DND-41 (cell line): ENCODE measurements at places on chromosomes 5 and 9.

GRCh38 chr9:136629879-136630661, 32.6 kb upstream of the EGFL7 start:
- DNase-seq, result peak; percentile 87

DNA sequence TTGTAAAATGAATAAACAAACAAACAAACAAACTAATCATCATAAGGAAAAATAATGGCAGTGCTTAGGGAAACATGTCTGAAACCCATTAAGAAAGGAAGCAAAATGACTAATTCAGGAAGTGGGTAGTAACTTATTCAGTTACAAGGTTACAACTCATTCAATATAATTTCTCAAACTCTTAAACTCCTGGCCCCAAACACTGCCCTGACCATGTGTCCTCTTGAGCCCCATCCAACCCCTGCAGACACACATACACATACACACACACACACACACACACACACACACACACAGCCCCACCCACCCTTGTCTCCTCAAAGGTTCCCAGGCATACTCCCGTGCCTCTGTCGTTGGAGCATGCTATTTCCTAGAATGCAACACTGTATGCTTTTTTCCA, 193.9 kb downstream of the SEC61B start:
- no peak for DNase-seq

- DNase-seq, result no peak
These were observed 33.7 kb upstream of the ZNF366 start for GRCh38 chr5:72540759-72541438.

DNA sequence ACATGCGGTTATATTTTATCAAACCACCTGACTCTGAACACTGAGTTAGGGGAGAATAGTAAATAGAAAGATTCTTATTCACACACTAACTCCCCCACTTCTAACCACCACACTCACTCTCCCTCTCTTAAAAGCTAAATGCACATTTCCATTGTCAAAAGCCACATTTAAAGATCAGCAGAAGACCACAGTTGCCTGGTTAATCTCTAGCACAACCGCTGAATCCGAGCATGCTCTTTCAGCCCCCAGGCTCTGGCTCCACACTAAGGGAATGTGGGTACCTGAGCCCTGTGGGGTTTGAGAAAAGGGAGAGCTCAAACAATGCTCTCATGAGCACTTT, 35.7 kb downstream of the PFDN1 start:
- no peak for DNase-seq

DNA sequence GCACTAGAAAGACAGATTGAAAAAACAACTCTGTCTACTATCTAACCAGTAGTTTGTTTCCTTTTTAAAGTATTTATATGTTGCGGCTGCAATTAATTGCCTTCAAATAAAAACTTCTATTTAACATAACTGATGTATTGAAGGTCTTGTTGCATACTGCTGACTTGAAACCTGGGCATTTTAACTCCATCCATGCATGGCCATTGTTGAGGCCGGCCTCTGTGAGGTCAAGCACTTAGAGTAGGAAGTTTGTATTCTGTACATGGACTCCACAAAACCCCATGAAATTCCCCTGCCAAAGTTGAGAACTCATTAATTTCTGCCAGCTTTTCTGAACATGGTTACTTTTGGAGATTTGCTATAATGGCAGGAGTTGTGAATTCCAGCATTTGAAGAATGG, 150.6 kb downstream of the GAS1 start:
- DNase-seq, result no peak

- no peak for DNase-seq
These were observed 16.3 kb upstream of the SEMA5A start for GRCh38 chr5:9562141-9562540.

DNA sequence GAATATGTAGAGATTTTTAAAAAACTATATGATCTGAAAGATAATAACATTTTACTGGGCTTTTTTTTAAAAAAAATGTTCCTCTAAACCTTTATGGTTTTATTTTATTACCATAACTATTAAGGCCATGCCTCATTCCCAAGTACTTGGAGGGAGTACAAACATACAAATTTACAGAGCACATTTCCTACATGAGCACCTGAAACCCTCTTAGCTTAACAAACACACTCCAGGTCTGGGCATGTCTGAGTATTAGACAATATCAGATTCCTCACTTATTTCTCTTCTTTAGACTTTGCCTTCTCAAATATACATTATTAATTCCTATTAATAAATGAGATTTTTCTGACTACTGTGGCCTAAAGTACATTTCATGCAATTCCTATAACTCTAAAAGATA, 319.2 kb downstream of the SLCO4C1 start:
- no peak for DNase-seq
